ENCODE measurements at places on chromosomes 2 and 18. TPM values are rescaled to one million over a fixed set of nuclear protein-coding genes. Genes with fewer than 3 reads are reported as not detected.
A peak's percentile ranks its signal among the peaks of the same experiment; 100 is the strongest.

Gene POTEI
- 5.6 TPM for total RNA-seq

Gene ZNF892
- total RNA-seq, result 18.0 TPM

Gene ABCB11
- 0.09 TPM for total RNA-seq

Gene ASIC4
- total RNA-seq, result 3.4 TPM

Gene C2orf15
- 16.0 TPM for total RNA-seq

Gene KIF1A
- 132 TPM for total RNA-seq

Gene SPP2
- not detected for total RNA-seq

DNA sequence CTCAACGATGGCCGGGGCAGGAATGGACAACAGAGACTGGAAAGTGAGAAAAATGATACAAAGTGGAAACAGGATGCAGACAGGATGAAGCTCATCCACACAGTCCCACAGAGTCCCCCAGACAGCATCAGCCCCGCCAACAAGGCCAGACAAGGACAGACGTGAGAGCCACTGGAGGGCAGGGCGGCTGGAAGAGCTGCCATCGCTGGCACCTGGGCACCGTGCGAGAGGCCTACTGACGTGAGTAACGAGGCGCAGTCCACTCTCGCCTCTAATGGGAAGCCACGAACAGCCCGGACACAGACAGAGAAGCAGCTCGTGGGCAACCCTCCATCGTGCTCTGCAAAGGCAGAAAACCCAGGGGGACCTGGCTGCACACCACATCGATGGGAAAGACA is 17.1 kb downstream of the HDAC4 start:
- H3K4me3 ChIP-seq, result no peak overlapping the region
- no peak overlapping the region for H3K27ac ChIP-seq
- no peak for DNase-seq
- no peaks in the 10 kb centered on the region for H3K4me1 ChIP-seq
- H3K36me3 ChIP-seq, result peaks cover 2% of the 10 kb centered on the region

GRCh38 chr2:143754742-143755141 is 625.5 kb downstream of the ARHGAP15 start:
- H3K36me3 ChIP-seq, result no peaks in the 10 kb centered on the region
- no peak overlapping the region for H3K4me3 ChIP-seq
- H3K27ac ChIP-seq, result no peak overlapping the region
- H3K27me3 ChIP-seq, result peaks cover 4% of the 10 kb centered on the region

DNA sequence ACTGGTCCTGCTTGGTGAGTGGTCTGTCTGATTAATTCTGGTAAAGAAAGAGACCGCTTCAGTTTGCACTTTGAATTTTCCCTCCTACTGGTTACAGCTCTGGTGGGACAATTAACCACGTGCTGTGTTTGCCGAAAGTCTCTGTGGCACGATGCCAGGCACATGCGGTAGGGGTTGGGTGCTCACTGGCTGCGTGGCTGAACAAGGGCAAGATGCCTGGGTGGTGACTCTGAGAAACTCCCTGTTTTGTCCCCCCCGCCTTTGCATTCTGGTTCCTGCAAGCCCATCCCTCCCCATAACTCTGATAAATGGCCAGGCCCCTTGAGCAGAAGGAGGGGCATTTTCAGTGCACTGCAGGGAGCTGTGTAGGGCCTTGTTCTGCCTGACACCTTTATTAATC is 206.1 kb downstream of the TFCP2L1 start:
- no peak overlapping the region for H3K4me3 ChIP-seq
- H3K36me3 ChIP-seq, result no peaks in the 10 kb centered on the region
- peaks cover 10% of the 10 kb centered on the region for H3K27me3 ChIP-seq
- no peak overlapping the region for H3K27ac ChIP-seq

GRCh38 chr2:15042801-15043217 is 410.3 kb downstream of the LRATD1 start:
- H3K27me3 ChIP-seq, result peaks cover 4% of the 10 kb centered on the region
- peaks cover 10% of the 10 kb centered on the region for H3K4me1 ChIP-seq
- no peak overlapping the region for H3K4me3 ChIP-seq

DNA sequence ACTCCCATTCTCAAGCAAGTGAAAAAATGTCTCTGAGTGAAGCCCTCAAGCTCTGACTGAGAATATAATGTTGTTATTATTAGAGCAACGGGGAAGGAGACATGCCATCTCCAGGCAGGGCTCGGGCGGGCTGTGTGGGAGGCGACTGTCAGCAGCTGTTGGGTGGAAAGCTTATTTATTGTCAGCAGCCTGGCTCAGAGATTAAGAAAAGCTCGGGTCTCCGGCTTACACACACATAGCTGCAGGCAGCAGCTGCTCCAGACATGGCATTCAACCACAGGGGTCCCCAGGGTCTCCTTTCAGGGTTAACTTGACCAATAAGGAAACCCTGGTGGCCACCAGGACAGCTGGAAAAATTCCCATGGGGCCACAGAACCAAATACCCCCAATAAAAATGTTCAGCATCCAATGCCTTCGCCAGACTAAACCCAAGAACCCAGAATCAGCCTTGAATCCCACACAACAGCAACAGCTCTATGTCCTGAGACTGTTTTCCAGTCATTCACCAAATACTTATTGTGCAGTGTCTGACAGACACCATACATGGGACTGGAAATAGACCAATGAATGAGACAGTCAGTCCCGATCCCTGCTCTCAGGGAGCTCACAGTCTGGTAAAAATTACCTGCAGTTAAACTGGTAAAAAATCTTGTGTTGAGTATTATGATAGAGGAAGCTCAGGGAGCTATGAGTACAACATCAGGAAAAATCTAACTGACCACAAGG is 70.5 kb upstream of the RTN4 start:
- H3K27me3 ChIP-seq, result peaks cover 7% of the 10 kb centered on the region
- peaks cover 3% of the 10 kb centered on the region for H3K4me1 ChIP-seq
- H3K27ac ChIP-seq, result no peak overlapping the region
- H3K36me3 ChIP-seq, result peaks cover 1% of the 10 kb centered on the region
- H3K4me3 ChIP-seq, result no peak overlapping the region

GRCh38 chr2:62140426-62141141 is 55.3 kb upstream of the B3GNT2 start:
- H3K27me3 ChIP-seq, result no peaks in the 10 kb centered on the region
- H3K4me1 ChIP-seq, result peaks cover 2% of the 10 kb centered on the region
- no peak overlapping the region for H3K4me3 ChIP-seq
- no peak for DNase-seq
- peaks cover 3% of the 10 kb centered on the region for H3K36me3 ChIP-seq
- H3K27ac ChIP-seq, result no peak overlapping the region

DNA sequence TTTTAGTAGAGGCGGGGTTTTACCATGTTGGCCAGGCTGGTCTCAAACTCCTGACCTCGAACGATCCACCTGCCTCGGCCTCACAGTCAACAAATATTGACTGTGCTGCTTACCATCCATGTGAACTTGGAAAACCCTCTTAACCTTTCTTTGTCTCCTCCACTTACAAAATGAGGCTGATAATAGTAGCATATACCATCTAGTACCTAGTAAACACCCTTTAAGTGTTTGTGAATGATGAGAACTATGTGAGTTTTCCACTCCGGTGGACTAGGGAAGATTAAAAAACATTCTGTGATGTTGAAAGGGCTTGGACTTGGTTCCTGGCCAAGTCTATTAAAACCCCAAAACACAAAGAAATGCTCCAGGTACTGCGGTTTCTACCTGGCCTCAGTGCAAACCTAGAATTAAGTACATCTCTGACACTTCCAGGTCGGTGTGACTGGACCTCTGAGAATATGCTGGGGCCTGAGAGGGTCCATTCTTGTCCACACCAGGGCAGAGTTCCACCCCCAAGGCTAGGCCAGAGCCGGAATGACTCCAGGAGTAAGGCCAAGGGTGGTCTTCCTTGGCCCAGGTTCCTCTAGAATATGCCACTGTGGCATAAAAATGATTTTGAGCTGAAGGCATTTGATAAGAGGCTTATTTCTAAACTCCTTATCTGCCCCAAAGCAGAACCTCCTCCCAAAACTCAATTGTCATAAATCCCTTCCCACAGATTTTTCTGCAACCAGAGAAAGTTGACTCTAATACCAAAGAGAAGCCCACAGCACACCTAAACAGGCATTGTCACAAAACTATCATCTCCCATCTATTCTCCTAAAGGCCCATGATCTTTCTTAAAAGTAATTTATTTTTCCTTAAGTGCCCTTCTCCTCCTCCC is 217.5 kb downstream of the TGIF1 start:
- H3K4me3 ChIP-seq, result no peak overlapping the region
- H3K4me1 ChIP-seq, result peaks cover 17% of the 10 kb centered on the region
- DNase-seq, result no peak
- H3K27me3 ChIP-seq, result no peaks in the 10 kb centered on the region

- H3K36me3 ChIP-seq, result no peaks in the 10 kb centered on the region
- no peak overlapping the region for H3K27ac ChIP-seq
- H3K27me3 ChIP-seq, result no peaks in the 10 kb centered on the region
- H3K4me1 ChIP-seq, result peaks cover 6% of the 10 kb centered on the region
- DNase-seq, result no peak
- H3K4me3 ChIP-seq, result no peak overlapping the region
These were observed 651.6 kb upstream of the SOX11 start for GRCh38 chr2:5040571-5040970.

- H3K4me1 ChIP-seq, result peaks cover 37% of the 10 kb centered on the region
- no peak for DNase-seq
- peaks cover under 1% of the 10 kb centered on the region for H3K27me3 ChIP-seq
- H3K27ac ChIP-seq, result no peak overlapping the region
- H3K4me3 ChIP-seq, result no peak overlapping the region
These were observed 26.3 kb downstream of the CNGA3 start for GRCh38 chr2:98372579-98372978.

DNA sequence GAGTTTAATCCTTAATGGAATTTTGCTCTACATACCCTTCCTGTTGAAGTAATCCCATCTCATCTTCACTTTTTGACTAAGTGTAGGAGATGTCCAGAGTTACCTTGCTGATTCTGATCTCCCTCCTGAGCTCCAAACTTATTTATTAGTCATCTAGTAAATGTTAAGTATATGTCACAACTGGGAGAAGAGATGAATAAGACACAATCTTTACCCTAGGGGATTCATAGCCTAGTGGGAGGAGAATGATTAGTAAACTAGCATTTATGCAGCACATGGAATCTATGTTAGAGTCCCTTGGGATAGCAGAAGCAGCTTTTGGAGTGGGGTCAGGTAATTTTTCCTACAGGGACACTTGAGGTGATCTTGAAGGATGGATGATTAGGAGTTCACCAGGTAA is 20.7 kb downstream of the ACVR2A start:
- DNase-seq, result no peak
- no peaks in the 10 kb centered on the region for H3K36me3 ChIP-seq
- H3K4me3 ChIP-seq, result no peak overlapping the region
- H3K27me3 ChIP-seq, result no peaks in the 10 kb centered on the region
- peaks cover 22% of the 10 kb centered on the region for H3K4me1 ChIP-seq

- peaks cover 8% of the 10 kb centered on the region for H3K4me1 ChIP-seq
- no peak overlapping the region for H3K27ac ChIP-seq
- H3K27me3 ChIP-seq, result peaks cover 25% of the 10 kb centered on the region
- H3K4me3 ChIP-seq, result no peak overlapping the region
These were observed 137.9 kb upstream of the RAB12 start for GRCh38 chr18:8471372-8471771.

DNA sequence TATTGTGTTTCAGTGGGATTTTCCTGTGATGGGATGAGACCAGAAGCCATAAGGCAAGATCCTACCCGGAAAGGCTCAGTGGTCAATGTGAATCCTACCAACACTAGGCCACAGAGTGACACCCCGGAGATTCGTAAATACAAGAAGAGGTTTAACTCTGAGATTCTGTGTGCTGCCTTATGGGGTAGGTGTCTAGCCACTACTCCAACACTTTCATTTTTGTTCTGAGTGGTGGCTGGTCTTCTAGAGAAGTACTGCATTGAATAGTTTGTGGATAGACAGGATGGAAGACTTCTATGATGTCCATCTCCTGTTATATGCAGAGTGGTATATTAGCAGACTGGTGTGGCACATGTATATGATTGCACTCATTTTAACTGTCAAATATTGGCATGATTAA is 117.7 kb upstream of the IL1R2 start:
- H3K27me3 ChIP-seq, result no peaks in the 10 kb centered on the region
- DNase-seq, result no peak
- no peaks in the 10 kb centered on the region for H3K4me1 ChIP-seq
- H3K36me3 ChIP-seq, result peaks cover 41% of the 10 kb centered on the region
- no peak overlapping the region for H3K27ac ChIP-seq

- DNase-seq, result no peak
- H3K36me3 ChIP-seq, result no peaks in the 10 kb centered on the region
- H3K27me3 ChIP-seq, result no peaks in the 10 kb centered on the region
- peak overlapping the region; percentile 62 for H3K27ac ChIP-seq
These were observed 478.3 kb downstream of the FBXO15 start for GRCh38 chr18:73669297-73669696.

DNA sequence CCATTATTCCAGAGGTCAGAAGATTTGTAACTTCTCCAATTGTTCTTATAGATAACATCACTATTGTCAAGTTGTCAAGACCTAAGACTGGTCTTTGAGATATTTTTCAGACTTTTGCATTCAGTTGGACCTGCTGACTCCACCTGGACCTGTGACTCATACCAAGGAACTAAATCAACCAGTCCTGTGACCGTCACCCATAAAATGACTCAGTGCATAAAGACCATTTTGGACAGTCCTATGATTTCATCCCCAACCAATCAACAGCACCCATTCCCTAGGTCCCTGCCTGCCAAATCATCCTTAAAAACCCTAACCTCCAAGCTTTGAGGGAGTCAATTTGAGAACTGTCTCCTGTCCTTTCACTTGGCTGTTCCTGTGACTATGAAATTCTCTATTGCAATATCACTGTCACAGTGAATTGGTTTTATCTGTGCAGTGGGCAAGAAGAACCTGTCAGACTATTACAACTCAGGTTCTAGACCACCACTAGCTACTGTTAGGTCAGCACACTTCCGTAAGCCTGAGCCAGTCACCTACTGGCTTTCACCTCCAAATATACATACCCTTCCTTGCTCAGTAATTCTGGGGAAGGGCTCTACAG is 17.1 kb downstream of the DPP4 start:
- H3K4me1 ChIP-seq, result no peaks in the 10 kb centered on the region
- peaks cover 13% of the 10 kb centered on the region for H3K27me3 ChIP-seq
- no peak overlapping the region for H3K27ac ChIP-seq
- no peaks in the 10 kb centered on the region for H3K36me3 ChIP-seq
- no peak for DNase-seq

DNA sequence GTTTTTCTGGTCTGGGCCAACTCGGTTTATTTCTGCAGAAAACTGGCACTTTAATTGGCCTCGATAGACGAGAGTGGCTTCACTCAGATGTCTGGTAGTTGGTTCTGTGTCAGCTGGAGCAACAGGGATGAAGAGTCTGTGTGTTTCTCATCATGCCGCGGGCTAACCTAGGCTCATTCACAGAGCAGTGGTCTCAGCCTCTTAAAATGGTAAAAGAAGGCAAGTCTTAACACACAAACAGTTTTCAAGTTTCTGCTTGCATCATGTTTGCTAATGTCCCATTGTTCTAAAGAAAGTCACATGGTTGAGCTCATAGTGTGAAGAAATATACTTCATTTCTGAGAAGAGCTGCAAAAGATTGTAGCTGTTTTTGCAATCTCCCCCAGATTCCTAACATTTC is 37.5 kb upstream of the ANXA4 start:
- DNase-seq, result no peak
- no peaks in the 10 kb centered on the region for H3K36me3 ChIP-seq
- H3K4me3 ChIP-seq, result no peak overlapping the region
- H3K27ac ChIP-seq, result no peak overlapping the region
- no peaks in the 10 kb centered on the region for H3K27me3 ChIP-seq
- no peaks in the 10 kb centered on the region for H3K4me1 ChIP-seq
